Transverse colon (tissue), 4 donors: ENCODE measurements at places on chromosomes 5 and 9. TPM values are rescaled to one million over a fixed set of nuclear protein-coding genes. Genes with fewer than 3 reads are reported as not detected.

The QRFP gene
- not detected for total RNA-seq

GRCh38 chr5:68251804-68252522 is 36.4 kb downstream of the PIK3R1 start:
- no peaks in the 10 kb centered on the region for H3K27me3 ChIP-seq
- no peaks in the 10 kb centered on the region for H3K36me3 ChIP-seq
- peaks cover 28% of the 10 kb centered on the region for H3K4me1 ChIP-seq

DNA sequence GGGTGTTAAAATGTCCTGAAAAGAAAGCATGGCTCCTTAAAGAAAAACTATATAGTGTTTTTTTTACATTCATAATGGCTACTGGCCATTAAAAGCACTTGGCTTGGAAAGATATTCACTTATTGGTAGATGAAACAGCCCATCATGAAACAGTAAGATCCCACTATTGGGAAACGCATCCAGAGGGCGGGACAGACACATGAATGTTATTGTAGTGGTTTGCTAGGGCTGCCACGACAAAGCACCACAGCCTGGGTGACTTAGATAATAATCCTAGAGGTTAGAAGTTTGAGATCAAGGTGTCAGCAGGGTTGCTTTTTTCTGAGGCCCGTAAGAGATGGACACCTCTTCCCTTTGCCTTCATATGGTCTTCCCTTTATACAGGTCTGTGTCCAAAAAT is 139.4 kb upstream of the ANKH start:
- no peak overlapping the region for H3K27ac ChIP-seq
- H3K36me3 ChIP-seq = no peaks in the 10 kb centered on the region
- no peak for DNase-seq
- H3K4me3 ChIP-seq = no peak overlapping the region
- no peaks in the 10 kb centered on the region for H3K27me3 ChIP-seq
- peaks cover 36% of the 10 kb centered on the region for H3K4me1 ChIP-seq

- H3K4me1 ChIP-seq = no peaks in the 10 kb centered on the region
- H3K27ac ChIP-seq = no peak overlapping the region
- no peak overlapping the region for H3K4me3 ChIP-seq
- H3K27me3 ChIP-seq = no peaks in the 10 kb centered on the region
These were observed 467.9 kb upstream of the DAB2 start for GRCh38 chr5:39892708-39893107.

DNA sequence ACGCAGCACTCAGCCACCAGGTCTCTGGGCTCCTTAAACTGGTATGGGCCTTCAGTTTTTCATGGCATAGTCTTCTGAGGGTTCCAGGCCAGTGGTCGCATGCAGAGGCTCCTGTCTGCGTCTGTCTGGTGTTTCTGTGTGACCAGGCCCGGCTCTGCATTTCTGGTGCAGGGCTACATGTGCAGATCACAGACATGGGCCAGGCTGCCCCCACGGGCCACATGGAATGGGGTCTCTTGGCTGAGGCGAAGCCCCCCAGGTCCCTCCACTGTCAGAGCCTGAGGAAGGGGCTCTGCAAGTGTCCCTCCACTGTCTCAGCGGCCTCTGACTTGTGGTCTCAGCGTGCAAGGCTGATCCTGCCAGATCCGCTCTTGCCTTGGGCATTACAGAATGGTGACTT is 15.6 kb upstream of the CARD19 start:
- no peaks in the 10 kb centered on the region for H3K4me1 ChIP-seq
- no peak overlapping the region for H3K4me3 ChIP-seq
- H3K36me3 ChIP-seq = no peaks in the 10 kb centered on the region

DNA sequence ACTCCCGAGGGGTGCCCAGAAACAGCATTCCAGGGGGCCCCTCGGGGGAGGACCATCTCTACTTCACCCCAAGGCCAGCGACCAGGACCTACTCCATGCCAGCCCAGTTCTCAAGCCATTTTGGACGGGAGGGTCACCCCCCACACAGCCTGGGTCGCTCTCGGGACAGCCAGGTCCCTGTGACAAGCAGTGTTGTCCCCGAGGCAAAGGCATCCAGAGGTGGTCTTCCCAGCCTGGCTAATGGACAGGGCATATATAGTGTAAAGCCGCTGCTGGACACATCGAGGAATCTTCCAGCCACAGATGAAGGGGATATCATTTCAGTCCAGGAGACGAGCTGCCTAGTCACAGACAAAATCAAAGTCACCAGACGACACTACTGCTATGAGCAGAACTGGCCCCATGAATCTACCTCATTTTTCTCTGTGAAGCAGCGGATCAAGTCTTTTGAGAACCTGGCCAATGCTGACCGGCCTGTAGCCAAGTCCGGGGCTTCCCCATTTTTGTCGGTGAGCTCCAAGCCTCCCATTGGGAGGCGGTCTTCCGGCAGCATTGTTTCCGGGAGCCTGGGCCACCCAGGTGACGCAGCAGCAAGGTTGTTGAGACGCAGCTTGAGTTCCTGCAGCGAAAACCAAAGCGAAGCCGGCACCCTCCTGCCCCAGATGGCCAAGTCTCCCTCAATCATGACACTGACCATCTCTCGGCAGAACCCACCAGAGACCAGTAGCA is 83.9 kb downstream of the GOLPH3 start:
- no peak overlapping the region for H3K27ac ChIP-seq
- no peaks in the 10 kb centered on the region for H3K27me3 ChIP-seq
- no peak overlapping the region for H3K4me3 ChIP-seq
- H3K4me1 ChIP-seq = no peaks in the 10 kb centered on the region
- no peak for DNase-seq

DNA sequence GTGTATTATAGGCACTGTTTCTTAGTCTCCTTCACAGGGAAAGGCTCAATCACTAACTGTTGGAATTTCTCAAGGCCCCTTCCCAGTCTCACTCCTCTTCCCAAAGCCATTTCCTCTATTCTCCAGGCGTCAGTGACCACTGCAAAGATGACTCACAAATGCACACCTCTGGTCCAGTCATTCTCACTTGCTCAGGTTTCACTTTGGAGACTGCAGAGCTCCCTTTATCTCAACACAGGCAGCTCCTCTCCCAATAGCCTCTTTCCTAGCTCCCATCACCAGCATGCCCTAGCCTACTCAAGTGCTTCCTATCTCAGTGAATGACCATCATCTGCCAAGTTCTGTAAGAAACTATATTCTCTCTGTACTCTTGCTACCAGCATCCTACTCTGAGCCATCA is 323.6 kb downstream of the NTRK2 start:
- H3K27me3 ChIP-seq = no peaks in the 10 kb centered on the region
- H3K27ac ChIP-seq = no peak overlapping the region
- H3K4me1 ChIP-seq = no peaks in the 10 kb centered on the region
- no peak for DNase-seq
- H3K4me3 ChIP-seq = no peak overlapping the region
